ENCODE measurements at places on chromosomes 2 and 18.

DNA sequence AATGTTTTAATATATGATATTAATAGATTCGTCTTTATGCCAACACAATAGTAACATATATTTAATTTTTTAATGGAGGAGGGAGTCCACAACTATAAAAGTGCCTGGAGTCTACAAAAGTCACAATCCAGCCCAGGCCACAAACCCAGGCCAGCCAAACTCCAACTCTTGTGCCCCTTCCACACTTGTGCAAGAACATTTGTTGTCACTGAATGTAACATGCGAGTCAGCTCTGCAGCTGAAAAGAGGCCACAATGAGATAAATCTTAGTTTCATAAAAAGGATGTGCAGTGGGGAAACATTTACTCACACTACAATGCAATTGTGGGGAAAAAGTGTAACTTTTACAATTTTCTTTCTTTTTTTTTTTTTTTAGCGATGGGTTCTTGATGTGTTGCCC, 110.8 kb downstream of the MCFD2 start:
- no peak for DNase-seq

- DNase-seq, result no peak
These were observed 252.7 kb downstream of the ZEB2 start for GRCh38 chr2:144267239-144267638.

DNA sequence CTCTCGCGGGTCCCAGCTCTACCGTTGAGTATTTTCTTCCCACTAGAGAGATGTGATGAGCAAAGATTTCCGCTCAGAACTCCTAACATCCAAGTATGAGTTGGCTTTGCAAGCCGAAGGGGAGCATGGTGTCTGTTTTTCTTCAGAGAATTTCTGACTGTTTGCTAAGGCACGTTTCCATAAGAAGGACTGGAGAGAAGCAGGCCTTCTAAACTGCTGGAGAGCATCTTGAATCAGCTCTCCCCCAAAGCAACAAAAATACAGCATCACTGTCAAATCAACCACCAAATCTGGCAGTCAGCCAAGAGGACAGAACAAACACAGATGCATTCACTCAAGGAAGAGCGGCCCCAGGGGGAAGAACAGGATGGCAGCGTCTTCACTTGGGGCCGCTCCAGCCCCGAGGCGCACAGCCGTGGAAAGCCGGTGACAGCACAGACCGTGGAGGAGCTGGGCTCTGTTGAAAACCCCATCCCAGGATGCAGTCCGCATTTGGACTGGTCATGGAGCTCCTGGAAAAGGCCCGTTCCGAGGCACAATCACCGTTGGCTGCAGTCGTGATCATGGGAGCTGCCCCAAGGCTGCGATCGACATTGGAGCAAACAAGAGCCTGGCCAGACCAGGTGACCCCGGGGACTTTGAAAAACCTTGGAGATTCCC, 101.4 kb downstream of the NFATC1 start:
- DNase-seq, result no peak

DNA sequence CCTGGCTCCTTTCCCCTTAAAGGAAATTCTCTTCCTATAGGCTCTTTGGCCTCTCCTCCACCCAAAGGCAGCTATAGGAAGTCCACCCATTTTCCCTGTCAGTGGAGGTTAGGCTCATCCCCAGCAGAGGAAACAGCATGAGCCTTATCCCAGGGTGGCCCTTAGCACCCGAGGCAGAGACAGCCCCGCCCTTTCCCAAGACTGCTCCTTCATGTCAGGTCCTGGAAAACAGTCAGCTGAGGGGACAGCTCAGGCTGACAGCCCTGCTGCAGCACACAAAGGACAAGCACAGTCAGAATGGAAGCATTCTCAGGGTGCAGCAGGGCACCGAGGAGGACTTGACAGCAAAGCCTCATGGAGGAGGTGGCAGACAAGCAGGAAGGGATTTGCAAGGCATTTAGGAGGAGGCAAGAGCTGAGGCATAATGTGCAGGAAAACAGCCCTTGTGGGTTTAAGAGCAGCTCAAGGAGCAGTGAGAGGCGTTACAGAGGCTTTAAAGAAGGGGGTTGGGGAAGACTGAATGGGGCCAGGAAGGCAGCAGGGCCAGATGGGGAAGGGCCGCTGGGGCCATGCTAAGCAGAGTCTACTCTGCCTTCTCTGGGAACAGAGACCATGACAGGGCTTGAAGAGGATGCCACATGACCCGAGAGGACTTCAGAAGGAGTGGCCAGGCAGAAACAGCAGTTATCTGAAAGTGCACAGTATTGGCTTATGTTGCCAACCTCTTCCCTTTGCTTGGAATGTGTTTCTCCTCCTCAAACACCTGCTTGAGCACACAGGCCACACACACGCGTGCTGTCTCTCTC, 216.6 kb downstream of the SH3BP4 start:
- DNase-seq, result no peak

DNA sequence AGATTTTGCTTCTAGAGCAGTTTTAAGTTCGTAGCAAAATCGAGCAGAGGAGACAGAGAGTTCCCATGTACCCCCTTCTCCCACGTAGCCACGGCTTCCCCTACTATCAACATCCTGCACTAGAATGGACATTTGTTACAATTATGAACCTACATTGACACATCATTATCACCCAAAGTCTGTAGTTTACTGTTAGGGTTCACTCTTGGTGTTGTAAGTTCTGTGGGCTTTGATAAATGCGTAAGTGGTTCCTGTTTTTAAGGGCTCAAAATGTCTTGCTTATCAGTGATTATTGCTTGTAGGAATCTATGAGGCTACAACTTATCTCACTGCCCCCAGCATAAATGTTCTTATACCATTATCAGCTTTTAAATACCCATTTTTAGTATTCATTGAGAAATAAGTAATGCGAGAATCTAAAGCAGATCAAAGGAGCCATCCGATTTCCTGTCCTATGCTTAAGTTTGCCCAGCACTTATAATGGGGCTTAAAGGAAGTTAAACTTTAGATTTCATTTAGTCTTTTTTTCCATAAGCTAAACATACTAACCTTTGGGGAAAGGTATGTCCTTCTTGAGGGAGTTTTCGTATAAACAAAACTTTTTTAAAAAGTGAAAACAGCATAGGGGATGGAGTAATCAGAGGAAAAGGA, 118.7 kb downstream of the HAUS1 start:
- no peak for DNase-seq

GRCh38 chr2:187171318-187171717, 276.7 kb downstream of the CALCRL start:
- no peak for DNase-seq

GRCh38 chr18:40851014-40851429, 1104.0 kb upstream of the PIK3C3 start:
- DNase-seq, result no peak

DNA sequence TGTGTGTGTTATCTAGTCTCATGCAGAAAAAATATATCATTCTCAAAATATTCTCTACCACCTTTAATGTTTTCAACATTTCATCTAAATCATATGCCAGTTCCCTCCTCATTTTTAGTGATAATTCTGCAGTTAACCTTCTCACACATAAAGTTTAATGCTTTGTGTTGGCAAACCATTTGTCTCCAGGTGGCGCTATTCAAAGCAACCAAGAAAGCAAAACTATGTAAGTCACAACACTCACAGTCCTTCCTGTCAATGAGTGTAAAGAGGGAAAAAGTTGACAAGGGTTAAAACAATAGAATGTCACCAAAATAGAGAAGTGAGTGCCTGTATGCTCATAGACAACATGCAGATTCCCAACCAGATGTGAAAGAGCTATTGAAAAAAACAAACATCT, 961.6 kb upstream of the LRRTM1 start:
- no peak for DNase-seq

GRCh38 chr2:43611987-43612894, 16.4 kb upstream of the THADA start:
- peak; percentile 45 for DNase-seq

- no peak for DNase-seq
These were observed 29.6 kb downstream of the CYBRD1 start for GRCh38 chr2:171551836-171552235.

DNA sequence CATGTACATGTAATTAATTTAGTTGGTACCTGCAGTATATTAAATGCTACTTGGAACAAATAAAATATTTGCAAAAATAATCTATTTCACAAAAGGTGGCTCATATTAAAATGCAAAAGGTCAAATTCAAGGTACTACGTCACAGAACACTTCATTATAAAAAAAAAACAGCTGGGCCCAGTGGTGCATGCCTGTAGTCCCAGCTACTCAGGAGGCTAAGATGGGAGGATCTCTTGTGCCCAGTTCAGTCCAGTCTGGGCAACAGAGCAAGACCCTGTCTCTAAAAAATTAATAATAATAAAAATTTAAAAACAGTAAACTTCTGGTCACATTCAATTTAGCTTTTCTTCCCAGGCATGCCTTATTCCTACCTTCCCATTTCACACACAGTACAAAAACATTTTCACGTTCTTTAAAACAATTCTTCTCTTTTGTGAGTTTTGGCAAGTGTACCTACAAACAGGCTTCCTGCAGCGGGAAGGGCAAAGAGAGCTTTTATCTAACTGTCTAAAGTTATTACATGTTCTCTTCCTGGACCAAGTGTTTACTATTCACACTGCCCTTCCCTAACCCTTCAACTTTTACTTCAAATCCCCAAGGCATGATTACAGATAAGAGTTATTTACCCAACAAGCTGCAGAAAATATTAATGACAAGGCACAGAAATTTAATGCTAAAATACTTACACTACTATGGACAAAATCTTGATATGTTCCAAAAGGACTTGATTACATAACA, 10.7 kb downstream of the BAZ2B start:
- no peak for DNase-seq

DNA sequence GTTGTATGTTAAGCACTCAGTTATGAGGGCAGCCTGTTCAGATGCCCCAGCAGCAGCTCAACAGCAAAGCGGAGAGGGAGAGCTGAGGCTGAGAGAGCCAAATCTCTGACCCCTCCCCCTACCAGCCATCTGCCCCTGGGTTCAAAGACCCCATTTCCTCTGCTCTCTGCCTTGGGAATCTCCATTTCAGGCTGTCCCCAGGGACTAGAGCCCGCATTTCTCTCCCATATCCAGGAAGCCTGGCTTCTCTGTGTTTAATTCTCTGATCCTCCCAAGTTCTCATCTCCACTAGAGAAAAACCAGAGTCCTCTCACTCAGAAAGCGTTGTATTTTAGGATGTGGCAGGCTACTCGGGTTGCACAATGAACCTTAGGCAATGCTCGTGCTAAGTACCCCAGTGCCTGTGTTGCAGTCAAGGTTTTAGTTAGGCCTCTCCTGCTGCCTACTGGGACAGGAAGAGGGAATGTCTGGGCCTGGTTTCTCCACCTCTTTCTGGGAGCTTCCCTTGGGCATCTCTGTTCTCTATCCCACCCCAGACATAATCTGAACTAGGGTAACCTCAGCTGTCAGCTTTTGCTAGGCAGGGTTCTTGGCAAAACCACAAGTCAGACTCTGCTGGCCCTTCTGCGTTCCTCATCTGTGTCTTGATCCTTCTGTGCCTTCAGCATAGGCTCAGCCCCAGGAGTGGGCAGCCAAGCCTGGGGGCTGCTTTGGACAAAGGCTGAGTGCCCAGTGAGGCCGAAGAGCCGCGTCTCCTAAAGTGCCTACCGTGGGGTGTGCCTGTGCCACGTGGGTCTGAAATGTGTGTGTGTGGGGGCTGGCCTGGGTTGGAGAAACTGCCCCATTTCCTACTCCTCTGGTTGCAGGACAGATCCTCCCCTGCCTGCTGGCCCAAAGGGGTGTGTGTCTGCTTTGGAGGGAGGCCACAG, 96.8 kb downstream of the STPG4 start:
- no peak for DNase-seq

DNA sequence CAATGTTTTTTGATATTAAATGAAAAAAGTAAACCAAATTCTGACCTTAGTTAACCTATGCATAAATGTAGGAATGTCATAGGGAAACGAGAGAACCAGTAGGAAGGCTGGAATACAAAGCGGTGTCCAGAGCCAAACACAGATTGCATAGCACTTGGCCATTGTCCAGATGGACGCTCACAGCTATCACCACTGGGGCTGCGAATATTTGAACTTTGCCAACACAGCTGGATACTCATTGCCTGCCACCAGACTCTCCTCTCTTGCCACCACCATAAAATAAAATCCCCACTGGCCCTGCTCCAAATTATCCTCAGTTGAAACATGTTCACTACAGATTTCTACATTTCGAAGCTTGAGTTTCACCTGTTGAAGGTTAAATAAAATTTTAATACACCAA, 159.3 kb upstream of the GULP1 start:
- DNase-seq, result no peak

DNA sequence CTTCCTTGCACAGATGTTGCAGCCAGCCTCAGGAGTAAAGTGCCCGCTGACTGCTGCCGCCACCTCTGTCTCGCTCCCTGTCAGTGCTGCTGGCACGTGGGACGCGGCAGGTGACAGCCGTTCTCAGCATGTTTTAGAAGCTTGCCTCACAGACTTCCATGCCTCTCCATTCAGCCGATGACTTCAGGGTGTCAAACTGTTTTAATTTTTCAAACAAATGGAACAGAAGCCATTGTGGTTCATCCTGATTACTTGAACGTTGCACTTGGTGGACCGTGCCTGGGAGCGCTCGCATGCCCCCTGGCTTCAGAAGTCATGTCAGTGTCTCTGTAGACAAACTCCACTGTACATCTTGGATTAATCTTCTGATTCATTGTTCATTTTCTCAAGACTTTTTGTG, 62.7 kb upstream of the EML6 start:
- no peak for DNase-seq

DNA sequence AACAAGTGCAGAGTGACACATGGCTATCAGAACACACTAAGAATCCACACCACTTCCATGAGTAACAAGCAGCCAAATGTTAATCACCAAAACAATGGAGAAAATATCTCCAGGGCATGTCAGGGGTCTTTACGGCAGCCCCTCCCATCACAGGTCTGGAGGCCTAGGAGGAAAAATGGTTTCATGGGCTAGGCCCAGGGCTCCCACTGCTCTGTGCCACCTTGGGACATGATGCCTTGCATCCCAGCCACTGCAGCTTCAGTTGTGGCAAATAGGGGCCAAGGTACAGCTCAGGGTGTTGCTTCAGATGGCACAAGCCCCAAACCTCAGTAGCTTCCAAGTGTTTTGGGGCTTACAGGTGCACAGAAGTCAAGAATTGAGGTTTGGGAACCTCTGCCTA, 66.6 kb downstream of the NEURL3 start:
- no peak for DNase-seq

- no peak for DNase-seq
These were observed 1.3 kb downstream of the NETO1 start for GRCh38 chr18:72866442-72866900.

- DNase-seq, result no peak
These were observed 138.8 kb upstream of the ITGA6 start for GRCh38 chr2:172288603-172289002.

Measured in germinal center (tissue), 1 donor.